Ecto neural progenitor cell (in vitro differentiated cells): ENCODE measurements at places on chromosomes 12 and 14.

GRCh38 chr12:66852091-66852490 is 173.2 kb upstream of the GRIP1 start:
- DNase-seq: no peak

- no peak for DNase-seq
Observed at GRCh38 chr12:48291511-48291910, 59.2 kb downstream of the ZNF641 start.

GRCh38 chr14:37253905-37254304 is 56.2 kb downstream of the MIPOL1 start:
- no peak for DNase-seq

GRCh38 chr12:11906286-11906935 is 164.3 kb upstream of the BCL2L14 start:
- DNase-seq: no peak

DNA sequence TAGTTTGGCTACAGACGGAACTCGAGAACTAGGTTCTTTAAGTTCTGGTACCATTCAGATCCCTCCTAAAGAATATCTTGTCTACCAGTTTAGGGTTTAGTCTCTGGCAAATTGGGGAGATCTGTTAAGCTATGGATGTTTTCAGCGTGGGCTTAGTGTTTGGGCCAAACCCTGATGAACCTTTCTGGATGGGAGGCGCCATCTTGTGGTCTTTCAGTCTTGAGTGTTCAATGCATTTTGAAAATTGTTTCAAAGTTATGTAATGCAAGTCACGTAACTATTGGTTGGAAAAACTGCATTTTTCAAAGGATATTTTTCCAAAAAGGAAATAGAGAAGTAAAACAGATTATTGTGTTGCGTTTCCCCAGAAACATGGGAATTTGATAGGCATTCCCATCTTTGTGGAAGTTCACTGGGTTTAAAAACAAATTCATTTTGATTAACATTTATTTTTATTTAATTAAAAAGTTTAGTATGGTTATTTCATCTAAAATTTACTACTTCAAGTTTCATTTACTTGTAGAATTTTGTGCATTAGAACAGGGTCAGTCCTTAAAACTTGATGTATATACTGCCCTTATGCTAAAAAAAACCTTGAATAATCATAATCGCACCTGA is 169.0 kb downstream of the PRIMA1 start:
- DNase-seq: no peak

DNA sequence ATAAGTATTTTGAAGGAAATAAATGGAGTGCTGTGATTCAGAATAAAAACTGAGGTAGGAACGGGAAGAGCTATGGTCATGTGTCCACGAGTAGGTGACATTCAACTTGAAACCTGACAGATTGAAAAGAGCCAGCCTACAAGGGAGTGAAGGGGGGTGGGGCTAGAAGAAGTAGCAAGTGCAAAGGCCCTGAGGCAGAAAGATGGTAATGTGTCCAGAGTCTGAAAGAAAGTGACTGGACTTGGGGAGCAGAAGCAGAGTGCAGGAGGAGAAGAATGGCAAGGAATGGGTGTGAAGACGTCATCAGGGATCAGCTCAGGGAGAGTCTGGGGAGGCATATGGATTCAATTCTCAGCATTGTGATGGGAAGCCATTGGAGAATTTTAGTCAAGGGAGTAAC is 13.7 kb downstream of the PLXNC1 start:
- no peak for DNase-seq

- no peak for DNase-seq
Observed at GRCh38 chr14:61769893-61770292, 7.7 kb downstream of the SNAPC1 start.

DNA sequence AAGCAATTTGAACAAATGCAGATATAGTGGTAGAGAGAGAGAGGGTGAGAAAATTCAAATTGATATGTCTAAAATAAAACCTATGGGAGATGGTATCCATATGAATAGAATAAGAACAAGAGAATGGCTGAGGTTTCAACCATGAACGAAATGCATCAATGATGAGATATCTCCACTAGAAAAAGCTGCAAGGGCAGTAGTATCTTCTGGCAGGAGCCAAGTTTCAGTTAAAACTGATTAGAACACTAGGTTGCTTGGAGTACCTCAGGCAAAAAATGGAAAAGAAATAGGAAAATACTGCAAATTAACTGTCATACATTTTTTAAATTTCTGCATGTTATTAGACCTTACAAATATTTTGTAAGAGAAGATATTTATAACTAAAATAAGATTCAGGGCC is 151.3 kb downstream of the ANKS1B start:
- DNase-seq: no peak

- DNase-seq: no peak
Observed at GRCh38 chr12:117427211-117427610, 65.8 kb upstream of the NOS1 start.

DNA sequence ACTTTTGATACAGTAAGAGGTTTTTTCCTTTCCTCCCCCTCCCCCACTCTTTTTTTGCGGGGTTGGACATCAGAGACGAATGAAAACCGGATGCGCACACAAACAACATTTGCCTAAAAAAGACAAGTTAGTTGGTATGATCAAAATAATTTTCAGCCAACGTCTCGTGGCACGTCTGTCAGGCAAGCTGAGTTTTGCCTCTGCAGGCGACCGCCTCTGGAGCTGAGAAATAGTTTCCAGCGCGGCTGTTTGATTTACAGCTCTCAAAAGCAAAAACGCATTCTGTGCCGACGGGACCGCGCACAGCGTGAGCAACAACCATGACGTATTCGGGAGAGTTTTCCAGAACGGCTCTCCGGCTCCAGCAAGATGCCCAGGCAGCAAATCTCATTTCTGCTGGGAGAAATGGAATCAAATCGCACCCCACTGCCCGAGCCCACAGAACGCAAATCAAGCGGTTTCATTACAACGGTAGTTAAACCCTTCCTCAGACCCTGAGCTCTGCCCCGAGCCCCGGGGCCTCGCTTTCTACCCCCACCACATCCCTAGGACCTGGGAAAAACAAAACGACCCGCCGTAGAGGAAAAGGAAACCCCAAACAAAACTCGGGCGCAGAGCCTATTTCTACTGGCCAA is 14.2 kb upstream of the CALM1 start:
- DNase-seq: no peak
